Ovary (tissue), 10 donors: ENCODE measurements at places on chromosomes 7 and 10. TPM values are rescaled to one million over a fixed set of nuclear protein-coding genes. Genes with fewer than 3 reads are reported as not detected.

The CRYGN gene
- polyA plus RNA-seq, result 0.53 TPM

The NUPR2 gene
- not detected for polyA plus RNA-seq

The ASIC3 gene
- 2.9 TPM for polyA plus RNA-seq

The HTR5A gene
- polyA plus RNA-seq, result not detected

The ZPBP gene
- polyA plus RNA-seq, result not detected
